ENCODE measurements at places on chromosomes 4 and X.

GRCh38 chrX:31500921-31501320 is 429.1 kb upstream of the FTHL17 start:
- DNase-seq: no peak

DNA sequence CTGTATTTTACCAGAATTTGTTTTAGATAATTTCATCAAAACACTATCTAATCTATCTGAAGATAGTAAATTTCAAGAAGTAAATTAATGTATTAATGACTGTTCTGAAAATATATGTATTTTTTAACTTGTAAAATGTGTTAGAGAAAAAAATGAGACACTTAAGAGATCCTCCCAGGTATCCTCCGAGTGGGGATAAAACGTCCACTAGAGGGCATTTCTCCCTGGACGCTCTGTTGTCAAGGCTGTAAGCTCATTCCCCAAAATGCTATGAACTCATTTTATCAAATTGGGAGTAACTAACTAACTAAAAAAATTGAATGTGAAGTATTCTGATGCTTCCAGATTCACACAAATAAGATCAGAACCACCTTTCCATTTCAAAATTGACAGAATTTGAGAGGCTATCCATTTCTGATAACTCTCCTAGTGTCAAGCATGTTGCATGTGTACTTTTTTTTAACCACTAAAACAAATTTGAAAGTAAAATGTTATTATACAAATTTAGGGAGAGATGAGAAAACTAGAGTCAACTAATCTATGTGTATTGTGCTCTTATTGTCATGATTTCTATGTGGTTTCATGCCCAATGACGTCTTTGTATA is 337.3 kb upstream of the HS3ST1 start:
- DNase-seq: peak; percentile 52

GRCh38 chrX:123873956-123874355 is 14.1 kb downstream of the XIAP start:
- no peak for DNase-seq

GRCh38 chrX:120561634-120562568 is 1.1 kb upstream of the CUL4B start:
- DNase-seq: no peak

GRCh38 chrX:46178763-46179162 is 366.5 kb downstream of the ZNF674 start:
- no peak for DNase-seq

GRCh38 chr4:95411371-95412088 is 137.2 kb downstream of the UNC5C start:
- DNase-seq: no peak

- no peak for DNase-seq
Measured at GRCh38 chr4:7790999-7791398, 148.7 kb downstream of the AFAP1 start.

GRCh38 chr4:77123411-77123810 is 33.6 kb upstream of the CCNG2 start:
- DNase-seq: no peak

DNA sequence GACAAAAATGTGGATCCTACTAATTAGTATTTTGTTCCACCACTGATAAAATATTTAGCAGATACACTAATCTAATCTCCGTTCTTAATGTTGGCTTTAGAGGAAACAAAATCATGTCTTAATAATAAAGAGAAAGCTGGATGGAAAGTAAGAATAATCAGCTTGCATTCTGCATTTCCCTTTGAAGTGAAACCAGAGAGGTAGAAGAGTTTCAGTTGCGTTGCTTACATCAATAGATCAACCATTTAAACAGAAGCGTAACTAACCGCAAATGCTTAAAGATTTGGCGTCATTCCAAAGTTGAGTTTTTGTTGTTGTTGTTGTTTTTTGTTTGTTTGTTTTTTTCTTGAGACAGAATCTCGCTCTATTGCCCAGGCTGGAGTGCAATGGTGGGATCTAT is 168.9 kb downstream of the TRIML1 start:
- no peak for DNase-seq

GRCh38 chr4:112731715-112732114 is 94.8 kb downstream of the LARP7 start:
- peak; percentile 40 for DNase-seq

GRCh38 chr4:124961138-124961750 is 248.7 kb upstream of the ANKRD50 start:
- no peak for DNase-seq

- DNase-seq: peak; percentile 37
Measured at GRCh38 chrX:23788521-23788920, 5.5 kb downstream of the SAT1 start.

GRCh38 chrX:1598021-1598875 is 6.8 kb downstream of the AKAP17A start:
- DNase-seq: no peak

GRCh38 chr4:38620065-38620464 is 43.9 kb upstream of the KLF3 start:
- no peak for DNase-seq

DNA sequence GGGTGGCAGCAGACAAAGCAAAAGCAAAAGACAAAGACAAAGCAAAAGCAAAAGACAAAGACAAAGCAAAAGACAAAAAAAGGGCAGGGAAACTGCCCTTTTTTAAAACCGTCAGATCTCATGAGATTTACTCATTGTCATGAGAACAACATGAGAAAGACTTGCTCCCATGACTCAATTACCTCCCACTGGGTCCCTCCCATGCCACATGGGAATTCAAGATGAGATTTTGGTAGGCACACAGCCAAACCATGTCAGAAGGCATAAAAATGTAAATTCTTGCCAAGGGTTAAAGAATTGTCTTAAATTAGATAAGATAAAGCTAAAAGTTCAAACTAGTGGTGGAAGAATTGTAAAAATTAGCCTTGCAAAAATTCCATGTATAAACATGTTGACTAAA is 419.7 kb downstream of the TRAM1L1 start:
- DNase-seq: no peak

DNA sequence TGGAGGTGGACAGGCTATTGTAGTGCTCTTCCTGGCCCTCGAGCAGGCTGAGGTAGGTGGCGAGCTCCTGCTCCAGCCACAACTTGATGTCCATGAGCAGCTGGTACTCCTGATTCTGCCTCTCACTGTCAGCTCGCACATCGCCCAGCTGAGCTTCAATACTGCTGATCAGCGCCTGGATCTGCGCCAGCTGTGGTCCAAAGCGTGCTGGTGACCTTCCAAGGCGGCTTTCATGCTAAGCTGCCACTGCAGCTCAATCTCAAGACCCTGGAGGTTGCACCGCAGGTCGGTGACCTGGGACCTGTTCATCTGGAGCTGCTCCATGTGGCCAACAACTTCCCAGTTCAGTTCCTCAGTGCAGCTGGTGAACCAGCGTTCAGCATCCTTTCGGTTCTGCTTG is 31.2 kb downstream of the LRIT3 start:
- DNase-seq: no peak

DNA sequence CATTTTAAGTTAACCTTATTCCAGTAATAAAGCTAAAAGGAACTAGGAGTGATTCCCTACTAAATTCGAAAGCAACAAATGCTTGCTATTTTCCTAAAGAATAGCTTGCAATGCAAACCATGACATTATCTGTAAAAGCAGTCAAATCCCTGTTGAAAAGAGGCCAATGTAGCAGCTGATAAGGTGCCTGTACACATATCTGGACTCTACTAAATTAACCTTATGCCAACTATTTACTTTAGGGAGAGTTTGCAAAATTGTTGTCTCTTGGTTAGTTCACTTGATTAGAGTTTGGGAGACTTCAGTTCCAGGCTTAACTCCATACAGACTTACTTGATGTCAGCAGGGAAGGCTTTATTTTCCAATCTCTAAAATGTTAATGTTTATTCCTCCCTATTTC is 6.0 kb downstream of the IL13RA2 start:
- no peak for DNase-seq

DNA sequence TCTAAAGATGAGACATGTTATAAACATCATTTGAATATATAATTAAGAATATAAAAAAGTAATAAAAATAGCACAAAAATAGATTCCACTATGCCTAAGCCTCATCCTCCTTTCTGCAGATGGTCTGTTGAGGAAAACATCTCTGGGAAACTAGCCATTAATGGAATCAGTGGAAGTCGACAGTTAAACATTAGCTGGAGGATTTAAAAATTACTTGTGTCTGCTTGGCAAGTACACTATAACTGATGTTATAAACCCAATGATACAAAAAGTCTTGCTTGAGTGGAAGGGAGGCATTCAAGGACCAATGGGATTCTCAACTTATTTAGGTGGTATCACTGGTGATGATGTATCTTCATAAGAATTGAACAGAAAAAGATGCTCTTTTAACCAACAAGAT is 1598.3 kb downstream of the PCDH18 start:
- peak; percentile 42 for DNase-seq

GRCh38 chr4:37601531-37601930 is 84.6 kb downstream of the RELL1 start:
- DNase-seq: peak; percentile 32

GRCh38 chr4:53605783-53606182 is 14.5 kb upstream of the LNX1 start:
- no peak for DNase-seq

DNA sequence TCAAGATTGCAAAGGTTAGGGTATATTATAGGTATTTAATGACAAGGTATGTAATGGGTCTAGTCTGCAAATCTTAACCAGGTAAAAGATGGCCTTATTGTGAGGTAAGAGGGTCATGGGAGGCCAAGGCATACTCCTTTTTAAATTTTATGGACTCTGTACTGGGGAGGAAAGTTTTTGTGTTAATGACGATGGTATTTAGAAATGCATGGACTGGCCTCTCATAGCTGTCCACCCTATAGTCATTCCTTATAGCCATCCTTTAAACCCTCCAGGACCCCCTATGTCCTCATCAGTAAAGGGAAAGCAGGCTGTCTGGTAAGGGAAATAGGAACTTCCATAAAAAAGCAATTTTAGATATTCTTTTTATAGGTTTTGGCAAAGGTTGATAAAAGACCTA is 1.5 kb downstream of the AIMP1 start:
- no peak for DNase-seq

- no peak for DNase-seq
Measured at GRCh38 chr4:161546902-161547301, 616.9 kb downstream of the FSTL5 start.

- DNase-seq: no peak
Measured at GRCh38 chrX:40143001-40143400, 45.2 kb upstream of the BCOR start.

DNA sequence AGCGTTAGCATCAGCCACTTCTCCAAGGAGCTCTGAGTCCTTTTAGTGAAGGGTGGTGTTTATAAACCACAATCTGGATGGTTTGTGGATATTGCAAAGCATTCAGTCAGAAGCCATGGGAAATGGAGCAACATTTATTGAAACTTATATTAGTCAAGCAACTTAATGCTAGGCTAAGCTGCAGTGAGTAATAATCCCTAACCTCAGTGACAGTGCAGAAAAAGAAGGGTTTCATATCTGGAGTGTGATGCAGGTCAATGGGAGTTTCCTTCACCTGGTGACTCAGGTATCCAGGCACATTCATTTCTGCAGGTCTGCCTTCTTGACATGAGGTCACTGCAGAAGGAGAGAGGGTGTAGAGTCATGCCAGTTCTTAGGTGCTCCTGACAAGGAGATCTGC is 10.4 kb upstream of the DRD5 start:
- DNase-seq: peak; percentile 88

DNA sequence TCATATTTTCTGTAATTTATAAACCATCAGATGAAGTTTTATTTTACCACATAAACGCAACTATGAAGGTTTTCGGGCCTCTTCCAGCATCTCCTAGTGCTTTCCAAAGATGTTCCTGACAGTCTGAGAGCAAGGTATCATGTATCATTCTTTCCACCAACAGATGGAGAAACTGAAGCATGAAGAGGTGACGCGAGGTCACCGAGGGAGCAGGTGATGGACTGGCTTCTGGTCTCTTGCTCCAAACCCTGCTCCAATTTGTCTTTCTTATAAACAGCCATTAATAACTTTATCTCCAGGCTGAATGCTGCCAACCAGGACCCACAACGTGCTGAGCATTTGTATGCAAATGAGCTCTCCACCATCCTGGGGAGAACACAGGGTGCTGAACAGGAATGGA is 86.3 kb upstream of the MAML3 start:
- DNase-seq: no peak

DNA sequence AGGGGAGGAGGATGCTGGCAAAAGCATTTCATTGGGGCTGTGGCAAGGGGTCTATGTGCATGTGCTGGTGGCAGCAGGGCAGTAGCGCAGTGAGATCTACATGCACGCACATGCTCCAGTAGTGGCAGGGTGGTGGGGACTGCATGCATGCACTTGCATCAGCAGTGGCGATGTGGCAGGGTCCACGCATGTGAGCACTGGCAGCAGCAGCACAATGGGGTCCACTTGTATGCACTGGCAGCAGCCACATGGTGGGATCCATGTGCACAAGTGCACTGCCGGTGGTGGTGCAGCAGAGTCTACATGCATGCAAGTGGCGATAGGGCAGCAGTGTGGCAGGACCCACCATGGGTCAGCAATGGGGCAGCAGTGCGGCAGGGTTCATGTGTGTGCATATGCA is 233.1 kb downstream of the THOC2 start:
- no peak for DNase-seq

GRCh38 chr4:123606336-123606735 is 209.7 kb downstream of the SPRY1 start:
- no peak for DNase-seq

- DNase-seq: no peak
Measured at GRCh38 chr4:102858828-102859464, 9.8 kb upstream of the CISD2 start.

DNA sequence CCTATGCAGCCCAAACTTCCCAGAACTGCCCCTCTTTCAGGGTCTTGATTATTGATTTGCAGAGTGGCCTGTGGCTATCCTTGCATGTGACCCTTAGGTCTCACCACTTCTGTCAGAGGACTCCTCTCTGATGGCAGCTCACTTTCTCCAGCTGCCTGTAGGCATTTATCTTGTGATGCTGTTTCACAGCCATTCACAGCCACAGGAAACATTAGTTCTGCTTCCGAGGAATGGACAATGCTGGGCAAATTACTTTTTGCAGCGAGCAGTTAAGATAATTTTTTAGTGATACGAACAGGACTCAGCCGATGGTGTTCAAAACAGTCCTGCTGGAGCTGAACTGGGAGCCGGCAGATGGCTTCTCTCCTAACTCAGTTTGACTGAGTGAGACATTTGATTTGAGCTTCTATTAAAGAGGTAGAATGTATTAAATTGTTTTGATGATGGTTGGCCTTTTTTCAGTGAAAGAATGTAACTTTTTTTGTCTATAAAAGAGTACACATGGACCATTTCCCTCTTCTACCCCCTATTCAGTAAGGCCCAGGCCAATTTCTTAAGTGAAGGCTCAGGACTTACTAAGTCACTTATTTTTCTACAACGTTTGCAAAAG is 58.4 kb upstream of the TMEM150C start:
- no peak for DNase-seq

DNA sequence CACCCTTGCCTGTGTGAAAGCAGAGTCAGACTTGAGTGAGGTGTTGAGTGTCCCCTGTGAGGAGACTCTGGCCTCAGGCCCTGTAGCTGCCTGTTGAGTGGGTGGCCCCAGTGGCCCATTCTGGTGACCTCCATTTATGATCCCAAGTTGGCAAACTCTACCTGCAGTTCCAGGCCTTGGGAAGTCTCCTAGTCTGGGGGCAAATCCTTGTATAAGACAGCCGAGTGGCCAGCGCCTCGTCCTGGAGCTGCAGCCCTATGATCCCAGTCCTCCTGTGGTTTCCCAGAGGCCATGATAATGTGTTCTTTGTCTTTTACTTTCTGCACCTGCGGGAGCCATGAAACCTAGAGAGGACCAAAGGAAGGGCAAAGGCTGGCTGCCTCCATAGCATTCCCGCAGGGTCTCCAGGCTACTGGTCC is 58.7 kb downstream of the NBDY start:
- DNase-seq: no peak

Data from kidney tubule cell (primary cell).